ENCODE measurements at places on chromosomes 4 and X.

DNA sequence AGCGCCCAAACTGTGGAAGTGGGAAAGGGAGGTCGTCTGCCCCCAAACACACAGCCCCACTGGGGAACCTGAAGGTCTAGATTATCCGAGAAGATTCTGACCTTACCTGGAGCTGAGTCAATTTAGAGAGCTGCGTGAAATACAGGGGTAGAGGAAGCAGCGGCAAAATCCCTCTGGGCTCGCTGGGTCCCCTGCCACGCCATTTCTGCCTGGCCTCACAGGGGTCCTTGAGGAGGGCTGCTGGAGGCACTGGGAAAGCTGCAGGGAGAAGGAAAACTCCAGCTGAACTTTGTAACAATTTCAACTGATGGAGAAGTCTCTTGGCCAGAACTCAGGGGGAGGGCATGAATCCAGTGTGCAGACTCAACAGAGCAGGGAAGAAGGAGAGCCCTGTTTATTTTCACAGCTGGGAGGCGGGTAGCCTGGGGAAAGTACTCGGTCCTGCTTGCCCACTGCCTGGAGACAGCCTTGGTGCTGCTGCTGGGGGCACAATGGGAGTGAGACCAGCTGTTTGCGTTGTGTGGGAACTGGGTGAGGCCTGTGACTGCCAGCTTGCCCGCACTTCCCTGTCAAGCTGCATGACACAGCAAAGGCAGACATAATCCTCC is 93.2 kb upstream of the MAPK10 start:
- no peak for DNase-seq

- DNase-seq: peak; percentile 58
These were observed 171.7 kb upstream of the HCCS start for GRCh38 chrX:10939424-10939823.

DNA sequence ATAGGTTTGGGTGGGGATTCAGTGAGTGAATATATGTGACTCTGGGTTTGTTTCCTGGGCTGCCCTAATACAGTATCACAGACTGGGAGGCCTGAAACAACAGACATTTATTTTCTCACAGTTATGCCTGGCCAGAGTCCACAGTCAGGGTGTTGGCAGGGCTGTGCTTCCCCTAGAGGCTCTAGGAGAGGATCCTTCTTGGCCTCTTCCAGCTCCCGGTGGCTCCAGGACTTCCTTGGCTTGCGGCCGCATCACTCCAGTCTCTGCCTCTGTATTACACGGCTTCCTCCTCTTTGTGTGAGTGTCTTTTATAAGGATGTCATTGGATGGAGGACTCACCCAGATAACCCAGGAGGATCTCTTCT is 5.2 kb upstream of the JAKMIP1 start:
- no peak for DNase-seq

DNA sequence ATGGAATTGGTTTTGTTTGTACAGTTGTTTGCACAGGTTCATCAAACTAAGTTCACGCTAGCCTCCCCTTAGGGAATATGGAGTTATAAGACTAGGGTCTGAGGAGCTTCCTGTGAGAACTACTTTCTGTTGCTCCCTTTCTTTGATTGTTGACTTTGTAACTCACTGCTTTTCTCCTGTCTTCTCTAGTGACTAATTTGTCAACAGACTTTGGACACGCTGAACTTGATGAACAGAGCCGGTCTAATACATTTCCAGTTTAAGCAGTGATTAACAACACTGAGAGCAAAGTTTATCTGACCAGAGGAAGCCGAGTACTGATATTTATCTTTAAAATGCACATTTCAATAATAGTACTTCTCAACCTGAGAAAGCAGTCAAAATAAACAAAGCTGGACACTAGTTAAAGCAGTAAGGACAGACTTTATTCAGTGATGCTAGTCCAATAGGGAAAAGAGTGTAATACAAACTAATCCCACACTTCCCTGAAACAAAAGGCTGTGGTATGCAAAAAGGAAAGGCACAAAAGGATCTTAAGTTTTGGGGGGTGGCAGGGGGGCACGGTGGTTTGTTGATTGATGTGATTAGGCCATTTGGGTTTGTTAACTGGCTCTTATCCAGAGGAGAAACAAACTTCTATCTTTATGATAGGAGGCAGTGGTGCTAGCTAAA is 2.7 kb upstream of the NUDT9 start:
- DNase-seq: no peak

- no peak for DNase-seq
These were observed 39.2 kb upstream of the PRDX4 start for GRCh38 chrX:23628131-23628530.

DNA sequence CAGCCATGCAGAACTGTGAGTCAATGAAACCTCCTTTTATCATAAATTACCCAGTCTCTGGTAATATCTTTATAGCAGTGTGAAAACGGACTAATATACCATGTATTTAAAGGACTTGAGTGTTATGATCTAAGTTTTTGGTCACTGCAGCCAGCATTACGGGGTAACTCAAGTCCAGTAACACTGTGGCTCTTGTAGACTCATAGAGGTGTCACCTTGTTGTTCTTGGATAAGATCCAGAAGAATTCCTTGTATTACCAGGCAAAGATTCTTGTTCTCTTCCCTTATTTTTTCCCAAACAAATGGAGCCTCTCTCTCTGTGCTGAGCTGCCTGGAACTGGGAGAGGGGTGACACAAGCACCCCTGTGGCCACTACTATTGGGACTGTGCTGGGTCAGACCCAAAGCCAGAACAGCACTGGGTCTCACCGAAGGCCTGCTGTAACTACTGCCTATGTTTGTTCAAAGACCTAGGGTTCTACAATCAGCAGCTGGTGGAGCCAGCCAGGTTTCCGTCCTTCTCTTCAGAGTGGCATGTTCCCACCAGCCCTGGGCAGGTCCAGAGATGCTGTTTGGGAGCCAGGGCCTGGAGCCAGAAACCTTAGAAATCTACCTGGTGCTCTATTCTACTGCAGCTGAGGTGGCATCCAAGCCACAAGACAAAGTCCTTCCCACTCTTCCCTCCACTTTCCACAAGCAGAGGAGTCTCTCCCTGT is 43.7 kb upstream of the MED14 start:
- peak; percentile 71 for DNase-seq

- DNase-seq: no peak
These were observed 111.0 kb downstream of the DDIT4L start for GRCh38 chr4:100079264-100079663.

- DNase-seq: no peak
These were observed 21.0 kb upstream of the GEMIN8 start for GRCh38 chrX:14050709-14051108.

- peak; percentile 70 for DNase-seq
These were observed 80.3 kb upstream of the LSM6 start for GRCh38 chr4:146095091-146095690.

GRCh38 chr4:10303291-10303690 is 153.9 kb downstream of the ZNF518B start:
- DNase-seq: no peak

- DNase-seq: no peak
These were observed 323.5 kb downstream of the FAM47A start for GRCh38 chrX:33808636-33809035.

- peak; percentile 19 for DNase-seq
These were observed 23.1 kb downstream of the MAGEA8 start for GRCh38 chrX:149903889-149904748.

GRCh38 chr4:98446499-98447375 is 185.6 kb downstream of the RAP1GDS1 start:
- no peak for DNase-seq

- DNase-seq: no peak
These were observed 116.9 kb downstream of the STPG2 start for GRCh38 chr4:98026362-98026761.

DNA sequence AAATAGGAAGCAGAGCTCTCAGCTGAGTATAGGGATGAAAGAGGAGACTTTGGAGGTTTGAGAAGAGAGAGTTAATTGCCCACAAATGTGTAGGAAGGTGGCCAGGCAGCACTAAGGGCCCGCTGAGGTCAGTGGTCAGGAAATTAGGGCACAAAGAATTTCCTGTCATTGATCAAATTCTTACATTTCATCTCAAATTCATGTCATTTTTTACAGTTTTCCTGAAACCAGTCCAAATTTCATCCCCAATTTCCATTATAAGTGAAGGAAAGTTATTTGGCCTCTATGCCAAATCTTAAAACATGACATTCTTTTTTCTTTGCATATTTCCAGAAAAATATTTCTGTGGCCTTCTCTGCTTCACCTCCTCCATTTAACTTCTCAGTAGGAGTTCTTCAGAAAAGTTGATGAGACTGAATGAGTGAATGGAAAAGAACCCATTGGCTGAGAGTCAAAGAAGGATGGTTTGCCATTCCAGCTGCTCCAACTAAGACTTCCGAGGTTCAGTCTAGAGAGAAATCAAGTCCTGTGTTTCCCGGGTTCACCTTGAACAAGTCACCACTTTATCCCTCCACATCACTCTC is 68.7 kb upstream of the SPRY1 start:
- no peak for DNase-seq

DNA sequence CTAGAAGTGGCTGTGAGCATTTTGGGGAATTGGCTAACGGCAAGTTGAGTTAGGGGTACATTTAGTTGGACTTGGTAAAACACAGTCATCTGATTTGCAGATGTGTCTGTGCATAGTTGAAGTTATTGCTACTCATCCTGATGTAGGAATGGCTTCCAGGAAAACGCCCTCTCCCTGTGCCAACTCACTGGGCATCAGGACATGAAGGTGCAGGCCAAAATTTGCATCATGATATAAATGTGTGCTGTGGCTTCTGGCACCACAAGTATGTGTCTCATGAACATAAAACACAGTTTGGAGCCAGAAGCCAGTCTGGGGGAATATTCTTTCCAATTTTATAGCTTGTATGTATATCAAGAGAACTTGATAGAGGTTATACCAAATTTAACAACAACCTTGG is 54.2 kb upstream of the CBR4 start:
- DNase-seq: no peak

GRCh38 chr4:138097912-138098600 is 144.1 kb downstream of the SLC7A11 start:
- DNase-seq: no peak

GRCh38 chr4:137274404-137274803 is 257.9 kb downstream of the PCDH18 start:
- DNase-seq: no peak

DNA sequence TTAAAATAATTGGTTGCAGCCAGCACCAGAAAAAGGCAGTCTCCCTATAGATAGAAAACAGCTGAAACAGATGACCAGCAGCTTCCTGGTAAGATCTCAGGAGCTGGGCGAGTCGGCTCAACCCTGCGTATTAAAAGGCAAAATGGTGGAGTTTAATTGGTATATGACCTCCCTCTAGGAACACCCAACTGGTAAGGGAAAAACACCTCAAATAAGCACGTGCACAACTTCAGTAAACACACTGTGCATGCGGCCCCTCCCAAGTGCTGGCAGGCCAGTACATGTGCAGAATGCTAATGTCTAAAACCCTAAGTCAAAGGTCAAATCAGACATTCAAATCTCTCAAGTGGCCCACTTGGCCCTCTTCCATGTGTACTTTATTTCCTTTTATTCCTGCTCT is 103.2 kb upstream of the PDE5A start:
- DNase-seq: no peak

DNA sequence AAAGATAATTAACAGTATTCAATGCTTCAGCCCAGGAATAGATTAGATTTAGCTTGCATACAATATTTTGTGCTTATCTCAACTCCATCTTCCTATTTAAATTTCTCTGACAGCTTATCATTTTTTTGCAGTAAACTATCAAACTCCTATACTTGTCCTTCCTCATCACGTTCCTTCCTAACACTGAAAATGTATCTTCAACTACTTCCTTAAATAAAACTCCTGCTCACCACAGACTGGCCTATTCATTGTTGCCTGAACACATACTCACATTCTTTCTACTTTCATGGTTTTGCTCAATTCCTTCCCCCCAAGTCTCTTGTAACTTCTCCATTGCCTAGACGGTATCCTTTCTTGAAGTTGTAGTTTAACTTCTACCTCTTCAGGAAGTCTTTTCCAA is 28.5 kb upstream of the PTPN13 start:
- no peak for DNase-seq

DNA sequence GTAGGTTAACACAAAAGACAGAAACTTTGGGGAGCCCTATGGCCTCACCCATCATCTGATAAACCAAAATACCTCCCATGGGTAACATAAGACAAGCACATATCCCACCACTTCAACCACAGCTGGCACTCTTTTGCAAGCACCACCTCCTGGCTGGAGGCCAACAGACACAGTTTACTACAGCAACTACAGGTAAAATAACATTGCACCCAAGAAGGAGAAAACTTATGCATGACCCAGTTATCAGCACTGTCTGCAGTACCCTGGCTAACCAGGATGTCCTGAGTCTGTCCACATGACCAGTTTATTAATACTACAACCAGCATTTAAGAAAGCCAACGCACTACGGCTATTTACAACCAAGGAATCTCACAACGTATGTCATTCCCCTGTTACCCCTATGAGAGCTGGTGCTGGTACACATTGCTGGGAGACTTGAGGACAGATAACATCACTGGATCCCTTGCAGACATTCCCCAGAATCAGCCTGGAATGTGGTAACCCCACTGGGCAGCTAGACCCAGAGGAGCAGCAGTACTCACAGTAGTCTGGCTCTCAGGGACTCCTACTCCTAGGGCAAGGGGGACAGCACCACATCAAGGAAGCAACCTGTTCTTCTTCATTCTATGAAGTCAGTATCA is 32.0 kb downstream of the ELF2 start:
- DNase-seq: no peak

DNA sequence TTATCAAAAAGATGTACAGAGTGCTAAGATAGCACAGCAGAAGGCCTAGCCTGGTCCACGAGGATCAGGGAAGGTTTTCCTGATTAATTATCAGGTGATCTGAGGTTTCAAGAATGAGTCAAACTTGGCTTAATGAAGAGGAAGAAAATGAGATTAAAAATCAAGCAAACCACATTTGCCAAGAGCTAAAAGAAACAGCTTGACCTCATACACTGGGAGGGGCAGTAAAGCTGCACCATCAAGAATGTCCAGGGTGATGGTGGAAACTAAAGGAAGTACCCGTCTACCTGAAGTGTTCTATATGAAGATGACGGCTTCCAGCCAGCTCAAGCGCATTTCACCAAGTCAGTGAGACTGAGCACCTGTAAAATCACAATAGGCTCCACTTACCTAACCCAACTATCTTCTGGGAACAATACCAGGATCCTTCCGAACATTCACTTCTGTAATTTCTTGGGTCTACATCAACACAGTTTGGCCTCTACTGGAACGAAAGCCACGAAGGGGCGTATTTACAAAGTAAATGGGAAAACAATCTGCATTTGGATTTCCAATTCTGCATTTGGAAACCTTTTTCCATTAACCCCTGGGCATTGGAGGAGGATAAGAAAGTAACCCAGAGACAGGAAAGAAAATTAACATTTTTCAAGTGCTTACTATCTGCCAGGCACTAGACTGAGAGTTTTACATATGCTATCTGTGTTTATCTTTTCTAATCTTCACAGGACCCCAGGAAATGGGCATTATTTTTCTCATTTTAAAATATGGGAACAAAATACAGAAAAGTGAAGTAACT is 114.0 kb upstream of the DCLK2 start:
- DNase-seq: no peak

DNA sequence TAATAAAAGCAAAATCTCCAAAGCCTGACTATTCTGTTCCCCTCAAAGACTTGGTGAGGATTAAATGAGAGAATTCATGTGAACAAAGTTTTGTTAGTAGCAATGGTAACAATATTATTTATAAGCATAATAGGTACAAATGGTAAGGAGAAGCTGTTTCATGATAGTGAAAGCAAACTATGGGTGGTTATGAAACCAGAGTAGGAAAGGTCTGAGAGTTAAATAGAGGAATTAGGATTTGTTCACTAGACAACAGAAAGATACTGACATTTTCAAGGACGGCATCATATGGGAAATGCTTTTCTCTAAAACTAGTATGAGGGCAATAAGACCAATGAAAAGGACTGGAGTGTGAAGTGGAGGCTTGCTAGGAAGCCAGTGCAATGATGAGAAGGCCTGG is 128.6 kb upstream of the FTHL17 start:
- no peak for DNase-seq

Data from ELR (cell line).